ENCODE measurements at places on chromosomes 16 and 17. TPM values are rescaled to one million over a fixed set of nuclear protein-coding genes. Genes with fewer than 3 reads are reported as not detected.

Gene SYNGR3
- 0.40 TPM for total RNA-seq

GRCh38 chr17:15134363-15134762 is 130.8 kb downstream of the PMP22 start:
- H3K36me3 ChIP-seq = no peaks in the 10 kb centered on the region
- DNase-seq = no peak
- no peaks in the 10 kb centered on the region for H3K4me1 ChIP-seq

DNA sequence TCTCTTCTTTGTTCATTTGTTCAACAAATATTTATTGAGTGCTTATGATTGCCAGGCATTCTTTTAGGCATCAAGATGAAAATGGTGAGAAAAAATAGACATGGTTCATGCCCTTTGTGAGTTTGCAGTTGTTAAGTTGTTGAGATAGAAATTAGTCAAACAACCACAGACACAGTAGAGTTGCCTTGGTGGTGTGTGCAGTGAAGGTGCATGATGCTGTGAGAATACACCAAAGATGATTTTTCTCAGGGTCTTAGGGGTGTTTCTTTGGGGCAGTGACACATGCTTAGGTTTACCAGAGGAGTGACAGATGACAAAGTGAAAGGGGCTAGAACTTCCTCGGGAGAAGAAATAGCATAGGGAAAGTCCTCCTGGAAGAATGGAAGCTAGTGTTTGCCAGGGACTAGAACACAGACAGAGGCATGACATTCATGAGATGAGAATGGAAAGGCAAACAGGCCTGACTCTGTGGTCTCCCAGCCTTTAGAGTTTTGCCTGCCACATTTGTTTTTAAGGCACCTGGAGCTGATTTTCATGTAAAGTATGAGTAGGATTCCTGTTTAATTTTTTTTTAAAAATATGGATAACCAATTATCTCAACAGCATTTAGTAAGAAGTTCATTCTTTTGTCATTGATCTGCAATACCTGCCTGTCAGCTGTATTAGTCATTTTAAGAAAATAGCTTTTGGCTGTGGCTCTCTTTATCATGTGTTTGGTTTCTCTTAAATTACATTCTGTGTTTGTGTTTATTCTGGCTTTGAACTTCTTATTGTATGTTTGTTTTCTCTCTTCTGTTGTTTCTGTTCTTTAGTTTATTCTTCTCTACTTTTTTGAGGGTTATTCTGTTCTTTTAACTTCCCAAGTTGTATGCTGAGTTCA is 36.6 kb downstream of the CYLD start:
- H3K4me3 ChIP-seq = no peak overlapping the region
- no peaks in the 10 kb centered on the region for H3K27me3 ChIP-seq
- no peak overlapping the region for H3K27ac ChIP-seq
- no peak for DNase-seq
- no peaks in the 10 kb centered on the region for H3K4me1 ChIP-seq

Gene C16orf92
- total RNA-seq = not detected

Gene ABCC11
- total RNA-seq = 0.40 TPM

Gene TBC1D3C
- not detected for total RNA-seq

Gene GSPT1
- 106 TPM for total RNA-seq

Gene ZNF629
- 10.1 TPM for total RNA-seq

- H3K27ac ChIP-seq = no peak overlapping the region
- DNase-seq = peak; percentile 84
- H3K27me3 ChIP-seq = peaks cover 40% of the 10 kb centered on the region
- peak overlapping the region; percentile 37 for H3K4me3 ChIP-seq
- H3K4me1 ChIP-seq = peaks cover 24% of the 10 kb centered on the region
Observed at GRCh38 chr17:79843816-79844800, 4.9 kb upstream of the CBX4 start.

Gene EVPLL
- 1.1 TPM for total RNA-seq

Gene MSLN
- total RNA-seq = 155 TPM

Gene SEPTIN12
- not detected for total RNA-seq

DNA sequence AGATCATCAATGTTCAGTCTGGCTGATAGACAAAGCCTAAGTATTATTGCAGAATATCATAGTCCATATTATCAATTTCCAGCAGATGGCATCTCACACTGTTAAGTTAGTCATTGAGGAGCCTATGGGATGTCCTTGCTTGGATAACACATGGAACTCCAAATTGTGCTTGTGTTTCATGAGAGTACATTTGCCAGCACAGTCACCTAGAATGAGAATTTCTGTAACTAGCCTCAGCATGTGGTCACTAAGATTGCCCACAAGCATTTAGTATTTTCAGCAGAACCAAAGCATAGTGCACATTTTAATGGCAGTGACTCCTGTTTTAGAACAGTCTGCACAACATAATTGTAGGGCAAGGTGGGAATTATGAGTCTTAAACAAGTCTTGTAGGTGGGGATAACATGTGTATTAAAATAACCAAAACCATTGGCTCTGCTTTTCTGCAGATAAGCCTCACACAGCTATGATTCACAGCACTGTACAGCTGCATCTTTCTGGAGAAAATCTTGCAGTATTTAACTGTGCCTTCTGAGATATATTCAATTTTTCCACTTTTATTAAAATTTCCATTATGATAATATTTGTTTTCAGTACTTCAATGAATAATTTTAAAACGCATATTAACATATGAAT is 882.8 kb upstream of the SOX9 start:
- H3K4me3 ChIP-seq = no peak overlapping the region
- H3K27me3 ChIP-seq = no peaks in the 10 kb centered on the region
- peak; percentile 80 for DNase-seq

Gene PRSS8
- total RNA-seq = 127 TPM

DNA sequence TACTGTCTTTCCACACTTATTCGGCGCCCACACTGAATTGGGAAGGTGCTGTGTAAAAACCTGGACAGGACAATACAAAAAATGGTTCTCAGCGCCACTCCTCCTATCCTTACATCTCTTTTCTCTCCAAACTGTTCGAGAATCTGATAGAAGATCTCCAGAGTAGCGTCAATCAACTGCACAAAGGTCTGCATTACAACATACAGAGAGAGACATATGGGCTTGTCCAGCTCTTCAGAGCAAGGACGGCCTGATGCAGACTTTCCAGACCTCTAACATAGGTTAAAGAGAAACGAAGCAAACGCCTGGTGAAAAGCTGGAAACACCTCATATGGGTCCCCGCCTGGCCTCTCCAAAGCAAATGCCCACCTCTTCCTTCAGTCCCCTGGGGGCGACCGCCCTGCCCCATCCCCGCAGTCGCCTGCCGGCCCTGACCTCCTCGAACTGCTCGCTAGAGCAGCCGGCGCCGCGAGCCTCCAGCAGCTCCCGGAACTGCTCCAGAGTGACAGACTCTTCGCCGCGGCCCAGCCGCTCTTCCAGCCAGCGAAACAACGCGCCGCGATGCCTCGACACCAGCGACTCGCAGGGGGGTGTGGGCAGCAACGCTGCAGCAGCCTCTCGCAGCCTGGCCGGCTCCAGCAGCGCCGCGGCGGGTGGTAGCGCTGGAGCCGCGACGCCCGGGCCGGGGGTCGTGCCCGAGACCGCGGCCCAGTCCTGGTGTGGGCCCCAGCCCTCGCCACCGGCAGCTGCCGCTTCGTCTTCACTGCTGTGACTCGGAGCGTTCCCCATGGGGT is 526 bp downstream of the ZZEF1 start:
- no peaks in the 10 kb centered on the region for H3K4me1 ChIP-seq
- H3K4me3 ChIP-seq = peak overlapping the region; percentile 100
- peak overlapping the region; percentile 90 for H3K27ac ChIP-seq
- peaks cover 5% of the 10 kb centered on the region for H3K36me3 ChIP-seq
- DNase-seq = peak; percentile 36

DNA sequence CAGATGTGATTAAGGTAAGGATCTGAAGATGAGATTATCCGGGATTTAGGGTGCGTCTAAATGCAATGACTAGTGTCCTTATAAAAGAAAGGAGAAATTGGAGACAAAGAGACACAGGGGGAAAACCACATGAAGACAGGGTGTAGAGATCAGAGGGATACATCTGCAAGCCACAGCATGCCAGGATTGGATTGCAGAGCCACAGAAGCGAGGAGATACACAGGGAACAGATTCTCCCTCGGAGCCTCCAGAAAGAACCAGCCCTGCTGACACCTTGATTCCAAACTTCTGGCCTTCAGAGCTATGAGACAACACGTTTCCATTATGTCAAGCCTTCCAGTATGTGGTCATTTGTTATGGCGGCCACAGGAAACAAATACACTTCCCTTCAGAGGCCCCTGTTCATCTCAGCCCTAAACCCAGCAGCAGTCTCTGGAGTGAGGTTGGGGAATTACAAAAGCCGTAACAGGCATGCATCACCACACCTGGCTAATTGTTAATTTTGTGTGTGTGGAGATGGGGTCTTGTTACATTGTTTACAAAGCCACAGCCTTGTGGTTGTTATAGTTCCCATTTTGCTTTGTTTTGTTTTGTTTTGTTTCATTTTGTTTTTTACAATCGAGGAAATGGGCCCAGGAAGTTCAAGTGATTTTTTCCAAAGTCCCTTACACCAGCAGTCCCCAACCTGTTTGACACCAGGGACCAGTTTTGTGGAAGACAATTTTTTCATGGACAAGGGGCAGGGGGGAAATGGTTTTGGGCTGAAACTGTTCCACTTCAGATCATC is 51.6 kb upstream of the LYRM9 start:
- DNase-seq = no peak
- peaks cover 5% of the 10 kb centered on the region for H3K27me3 ChIP-seq
- no peaks in the 10 kb centered on the region for H3K4me1 ChIP-seq
- H3K4me3 ChIP-seq = no peak overlapping the region
- H3K27ac ChIP-seq = no peak overlapping the region

Gene RHBDF1
- 31.4 TPM for total RNA-seq

DNA sequence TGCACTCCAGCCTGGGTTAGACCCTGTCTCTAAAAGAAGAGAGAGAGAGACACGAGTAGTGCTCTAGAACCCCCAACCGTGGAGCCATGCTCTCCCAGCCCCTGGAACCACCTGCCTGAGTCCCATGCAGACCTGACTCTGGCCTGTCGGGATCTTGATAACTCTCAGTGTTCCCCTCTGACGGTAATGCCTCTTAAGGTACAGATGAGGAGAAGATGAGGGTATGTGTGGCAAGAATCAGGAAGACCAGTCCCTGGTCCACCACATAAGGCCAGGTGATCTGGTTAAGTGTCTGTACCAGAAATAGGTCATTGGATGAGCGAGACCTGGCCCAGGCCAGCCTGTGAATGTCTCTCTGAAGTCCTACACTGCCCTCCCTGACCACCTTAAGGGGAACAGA is 18.4 kb downstream of the OSBPL7 start:
- no peak overlapping the region for H3K27ac ChIP-seq
- H3K36me3 ChIP-seq = no peaks in the 10 kb centered on the region
- no peak for DNase-seq

GRCh38 chr17:40322358-40323315 is 13.7 kb downstream of the RARA start:
- no peaks in the 10 kb centered on the region for H3K27me3 ChIP-seq
- peak overlapping the region; percentile 87 for H3K27ac ChIP-seq
- H3K4me3 ChIP-seq = peak overlapping the region; percentile 53

Gene KRTAP2-4
- not detected for total RNA-seq

- H3K4me1 ChIP-seq = peaks cover 4% of the 10 kb centered on the region
- peak overlapping the region; percentile 81 for H3K27ac ChIP-seq
- no peak overlapping the region for H3K4me3 ChIP-seq
- H3K36me3 ChIP-seq = peaks cover 6% of the 10 kb centered on the region
- peak; percentile 57 for DNase-seq
Observed at GRCh38 chr16:58114827-58115825, 14.1 kb downstream of the CFAP20 start.

DNA sequence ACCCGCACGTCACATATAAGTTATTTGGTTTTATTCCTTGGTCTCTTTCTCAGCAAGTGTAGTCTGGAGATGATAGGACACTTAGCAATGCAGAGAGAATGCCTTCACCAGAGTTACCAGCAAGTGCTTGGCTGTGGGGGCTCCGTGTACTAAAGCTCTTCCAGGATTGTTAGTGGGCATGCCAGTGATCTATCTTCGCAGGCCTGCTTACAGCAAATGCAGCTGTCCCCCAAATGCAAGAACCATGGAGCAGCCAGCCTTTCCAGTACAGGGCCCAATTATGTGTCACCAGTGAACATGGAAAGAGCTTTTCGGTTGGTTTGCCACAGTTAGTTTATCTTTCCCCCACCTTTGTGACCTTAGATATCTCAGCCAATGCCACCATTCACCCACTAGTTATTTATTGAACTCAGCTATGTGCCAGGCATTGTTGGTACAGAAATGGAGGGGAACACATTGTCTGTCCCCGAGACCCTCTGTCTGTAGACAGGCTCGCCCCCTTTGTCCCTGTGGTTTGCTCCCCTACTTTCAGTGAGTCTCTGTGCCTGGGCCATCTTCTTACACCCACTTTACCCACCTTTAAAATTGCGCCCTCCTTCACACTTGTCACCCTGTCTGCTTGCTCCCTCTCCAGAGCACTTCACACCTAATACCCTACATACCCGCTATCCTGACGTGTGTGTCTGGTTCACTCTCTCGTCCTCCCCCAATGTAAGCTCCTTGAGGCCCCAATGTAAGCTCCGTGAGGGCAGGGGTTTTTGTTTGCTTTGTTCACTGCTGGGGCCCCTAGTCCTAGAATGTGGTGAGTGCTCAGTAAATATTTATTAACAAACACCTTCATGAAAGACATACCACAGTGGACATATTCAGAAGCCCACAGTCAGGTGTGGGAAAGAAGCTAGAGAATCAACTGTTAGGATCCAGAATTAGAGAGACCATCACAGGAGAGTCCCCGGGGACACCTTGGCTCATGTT is 13.3 kb downstream of the USP10 start:
- no peak for DNase-seq
- H3K27ac ChIP-seq = no peak overlapping the region
- peaks cover 21% of the 10 kb centered on the region for H3K4me1 ChIP-seq

Gene CCL1
- not detected for total RNA-seq

Gene CSHL1
- not detected for total RNA-seq

DNA sequence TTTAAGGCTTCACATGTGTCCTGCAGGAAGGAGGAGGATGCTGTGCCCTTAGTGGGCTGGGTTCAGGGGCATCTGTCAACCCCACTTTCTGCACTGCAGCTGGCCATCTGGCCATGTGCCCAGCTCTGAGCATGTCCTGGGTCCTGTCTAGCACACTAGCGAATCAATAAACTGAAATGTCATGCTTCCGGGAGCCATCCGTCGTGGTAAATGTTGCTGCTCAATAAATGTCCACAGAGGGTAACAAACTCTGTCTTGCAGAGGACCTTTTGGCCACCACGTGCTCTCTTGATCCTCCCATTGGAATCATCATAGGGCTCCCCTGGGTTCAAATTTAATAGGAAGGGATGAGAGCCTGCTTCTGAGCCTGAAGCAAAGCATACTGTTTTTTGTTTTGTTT is 168.6 kb upstream of the PIRT start:
- DNase-seq = no peak
- no peak overlapping the region for H3K27ac ChIP-seq
- H3K36me3 ChIP-seq = no peaks in the 10 kb centered on the region
- H3K4me1 ChIP-seq = no peaks in the 10 kb centered on the region
- no peaks in the 10 kb centered on the region for H3K27me3 ChIP-seq
- H3K4me3 ChIP-seq = no peak overlapping the region

- H3K36me3 ChIP-seq = no peaks in the 10 kb centered on the region
- H3K4me1 ChIP-seq = peaks cover 12% of the 10 kb centered on the region
- H3K27me3 ChIP-seq = no peaks in the 10 kb centered on the region
- no peak for DNase-seq
Observed at GRCh38 chr17:57808882-57809281, 41.0 kb downstream of the MRPS23 start.

- H3K27ac ChIP-seq = peak within 1 kb of the TSS; percentile 85
- peak within 1 kb of the TSS; percentile 78 for H3K4me3 ChIP-seq
- H3K36me3 ChIP-seq = no peaks in the 10 kb centered on the region
- DNase-seq = peak; percentile 60
- H3K4me1 ChIP-seq = peaks cover 4% of the 10 kb centered on the region
- H3K27me3 ChIP-seq = no peaks in the 10 kb centered on the region
Observed at GRCh38 chr17:38428112-38428642, at the start of gene ARHGAP23. ARHGAP23 (plus strand) TSS chr17:38428464; CDS start chr17:38428486, 22 bp downstream.
